ENCODE measurements at places on chromosomes 7 and 10. TPM values are rescaled to one million over a fixed set of nuclear protein-coding genes. Genes with fewer than 3 reads are reported as not detected.

PVRIG gene
- not detected for total RNA-seq

C10orf95 gene
- total RNA-seq: not detected

WNT8B gene
- not detected for total RNA-seq

FAM180A gene
- total RNA-seq: 2.6 TPM

TYW1B gene
- 4.4 TPM for total RNA-seq

SLF2 gene
- 99.4 TPM for total RNA-seq

SRRT gene
- total RNA-seq: 55.7 TPM

PNLIPRP2 gene
- not detected for total RNA-seq

ITPRID1 gene
- total RNA-seq: not detected

DNA sequence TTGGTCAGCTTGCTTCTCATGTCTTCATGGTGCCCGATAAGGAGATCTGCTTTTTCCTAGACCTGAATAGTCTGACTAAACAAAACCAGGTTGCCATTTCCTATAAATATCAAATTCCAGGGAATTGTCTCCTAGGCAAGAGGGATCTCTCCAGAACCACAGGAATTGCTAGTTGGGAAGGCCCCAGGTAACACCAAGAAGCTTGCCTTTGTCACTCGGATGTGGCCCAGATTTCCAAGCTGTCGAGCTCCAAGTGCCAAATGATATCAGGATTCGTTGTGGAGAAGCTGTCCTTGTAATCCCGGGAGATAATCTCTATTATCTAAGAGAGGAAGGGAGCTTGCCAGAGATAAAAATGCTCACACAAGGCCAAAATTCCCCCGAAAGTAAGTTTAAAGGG lies 1288.5 kb upstream of the AUTS2 start:
- no peak for DNase-seq

- DNase-seq: no peak
These were observed 42.4 kb upstream of the AGBL3 start for GRCh38 chr7:134943785-134944400.

DNA sequence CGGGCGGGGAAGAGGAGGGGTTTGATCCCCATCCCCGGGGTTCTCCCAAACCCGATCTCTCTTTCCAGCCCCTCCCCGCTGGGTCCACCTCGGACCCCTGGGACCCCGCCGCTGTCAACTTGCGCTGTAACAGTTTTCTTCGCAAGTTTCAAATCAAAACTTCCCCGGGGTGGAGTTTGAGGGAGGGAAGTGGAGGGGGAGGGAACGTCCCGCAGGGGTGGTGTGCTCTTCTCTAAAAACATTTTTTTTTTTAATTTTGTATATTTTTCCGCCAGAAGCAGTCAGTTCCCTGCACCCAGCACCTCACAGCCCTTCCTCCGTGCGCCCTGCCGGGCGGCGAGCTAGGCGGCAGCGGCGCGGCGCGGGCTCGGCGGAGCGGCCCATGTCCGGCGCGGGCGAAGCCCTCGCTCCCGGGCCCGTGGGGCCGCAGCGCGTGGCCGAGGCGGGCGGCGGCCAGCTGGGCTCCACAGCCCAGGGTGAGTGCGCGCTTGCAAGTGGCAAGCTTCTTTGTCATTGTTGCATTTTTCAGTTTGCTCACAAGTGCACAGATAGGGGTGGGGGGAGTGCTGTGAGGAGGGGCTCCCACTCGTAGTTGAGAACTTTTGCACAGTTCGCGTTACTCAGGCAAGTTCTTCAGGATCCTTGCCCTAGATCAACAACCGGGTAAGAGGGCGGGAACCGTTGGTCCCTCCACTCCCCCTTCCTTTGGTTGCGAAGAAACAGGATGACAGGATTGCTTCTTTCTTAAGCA lies 933 bp downstream of the MDFIC start:
- peak; percentile 75 for DNase-seq

- DNase-seq: no peak
These were observed 22.6 kb downstream of the KIF11 start for GRCh38 chr10:92615515-92615914.

DNA sequence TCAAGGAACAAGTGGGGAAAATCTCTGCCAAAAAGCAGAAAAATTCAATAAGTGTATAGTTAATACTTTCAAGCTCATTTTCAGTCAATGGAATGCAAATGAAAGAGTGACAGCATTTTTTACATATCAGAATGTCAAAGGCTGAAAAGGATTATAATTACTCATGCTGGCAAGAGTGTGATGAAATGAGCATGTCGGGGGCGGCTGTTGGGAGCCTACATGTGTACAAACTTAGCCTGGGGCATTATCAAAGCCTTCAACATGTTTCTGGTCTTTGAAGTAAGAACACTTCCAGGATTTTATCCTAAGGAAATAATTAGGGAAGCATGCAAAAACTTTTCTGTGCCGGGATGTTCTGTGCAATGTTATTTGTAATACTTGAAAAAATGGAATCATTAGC lies 221.7 kb upstream of the LYZL1 start:
- no peak for DNase-seq

- DNase-seq: no peak
These were observed 427.1 kb downstream of the TNS3 start for GRCh38 chr7:47154791-47155190.

- DNase-seq: no peak
These were observed 50.3 kb downstream of the ERLIN1 start for GRCh38 chr10:100135486-100135885.

DNA sequence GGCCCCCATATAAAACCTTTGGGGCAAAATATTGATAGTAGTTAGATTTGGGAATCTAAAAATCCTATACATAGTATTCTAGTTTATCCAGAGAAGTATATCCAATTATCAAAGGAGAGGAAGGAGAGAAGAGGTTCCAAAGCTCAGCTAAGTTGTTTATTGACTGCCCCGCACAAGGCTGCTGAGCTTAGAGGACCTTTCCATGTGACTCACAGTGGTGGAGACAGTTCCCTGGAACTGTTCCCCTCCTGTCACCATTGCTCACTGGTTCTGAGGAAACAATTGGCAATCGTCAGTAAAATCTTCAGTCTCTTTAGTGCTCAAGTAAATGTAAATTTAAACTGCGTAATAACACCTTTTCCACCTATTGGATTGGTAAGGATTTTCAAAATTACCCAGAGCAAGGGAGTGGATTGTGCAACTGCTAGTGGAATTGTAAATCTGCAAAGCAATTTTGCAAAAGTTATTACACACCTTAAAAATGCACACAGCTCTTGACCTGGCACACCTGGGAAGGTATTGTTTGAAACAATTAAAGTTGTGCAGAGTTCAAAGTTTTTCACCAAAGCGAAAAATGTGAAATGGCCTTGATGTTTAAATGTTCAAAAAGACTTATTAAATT lies 63.1 kb downstream of the EEPD1 start:
- no peak for DNase-seq

GRCh38 chr10:29731760-29732159 lies 97.0 kb upstream of the SVIL start:
- no peak for DNase-seq

GRCh38 chr10:63553031-63553430 lies 31.8 kb downstream of the REEP3 start:
- DNase-seq: peak; percentile 79

DNA sequence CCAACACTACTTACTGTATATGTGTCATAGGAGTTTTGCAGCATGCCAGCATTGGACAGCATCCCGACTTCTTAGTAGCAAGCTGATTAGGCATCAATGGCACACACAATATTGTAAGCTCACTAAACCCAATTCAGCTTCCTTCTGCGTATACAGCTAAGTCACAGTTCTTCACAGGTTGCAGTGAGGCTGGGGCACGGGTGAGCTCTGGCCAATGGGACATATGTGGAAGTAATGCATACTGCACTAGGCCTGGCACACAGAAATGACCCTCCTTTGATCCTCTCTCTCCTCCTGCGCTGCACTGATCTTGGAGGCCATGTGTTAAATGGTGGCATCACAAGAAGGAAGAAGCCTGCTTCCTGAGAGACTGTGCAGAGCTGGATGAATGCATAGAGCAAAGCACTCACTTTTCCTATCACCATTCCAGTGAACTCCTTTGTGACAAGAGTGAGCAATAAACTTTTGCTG lies 11.9 kb downstream of the RAB11FIP2 start:
- DNase-seq: no peak

DNA sequence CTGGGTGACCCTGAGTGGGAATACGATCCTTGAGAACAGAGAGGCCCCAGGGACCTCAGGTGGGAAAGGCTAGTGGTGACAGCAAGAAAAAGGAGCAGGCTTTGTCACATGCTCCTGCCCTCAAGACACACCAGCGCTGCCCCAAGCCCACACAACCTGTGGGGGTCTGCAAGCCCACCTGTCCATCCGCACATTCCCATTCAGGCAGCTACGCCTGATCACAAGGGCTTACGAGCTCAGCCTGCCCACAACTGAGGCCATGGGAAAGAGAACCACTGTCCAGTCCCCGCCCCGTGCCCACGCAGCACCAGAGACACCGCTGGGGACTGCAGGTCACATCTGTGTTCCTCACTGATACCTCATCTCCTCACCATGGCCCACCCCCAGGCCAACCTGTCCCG lies 26.7 kb downstream of the EBF3 start:
- DNase-seq: no peak

GRCh38 chr7:22444181-22444971 lies 55.6 kb downstream of the STEAP1B start:
- DNase-seq: peak; percentile 65

DNA sequence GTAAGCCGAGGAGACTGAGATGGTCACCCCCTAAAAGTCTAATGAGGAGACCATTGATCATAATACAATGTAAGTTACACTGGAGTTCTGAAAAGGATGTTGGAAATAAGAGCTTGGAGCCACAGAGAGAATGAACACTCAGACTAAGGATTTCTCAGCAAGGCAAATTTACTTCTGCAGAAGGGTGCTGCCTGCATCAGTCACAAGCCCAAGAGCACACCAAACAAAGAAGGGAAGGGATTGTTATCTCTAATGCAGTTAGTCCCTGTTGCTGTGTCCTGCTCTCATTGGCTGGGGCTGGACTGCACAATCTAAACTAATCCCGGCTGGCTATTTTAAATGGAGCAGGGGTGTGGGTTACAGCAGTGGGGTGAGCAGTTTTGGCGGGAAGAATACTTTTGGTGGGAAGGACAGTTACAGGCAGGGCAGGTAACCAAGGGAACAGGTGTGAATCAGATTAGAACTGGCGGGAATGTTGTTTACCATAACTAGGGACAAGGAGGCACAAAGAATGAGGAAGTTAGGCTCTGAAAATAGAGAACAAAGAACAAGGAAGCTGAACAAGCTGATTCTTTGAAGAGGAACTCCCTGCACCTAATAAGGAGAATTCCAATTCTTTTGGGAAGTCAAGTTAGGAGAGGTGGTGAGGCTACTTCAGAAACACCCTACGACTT lies 30.3 kb upstream of the TRIM24 start:
- DNase-seq: no peak

DNA sequence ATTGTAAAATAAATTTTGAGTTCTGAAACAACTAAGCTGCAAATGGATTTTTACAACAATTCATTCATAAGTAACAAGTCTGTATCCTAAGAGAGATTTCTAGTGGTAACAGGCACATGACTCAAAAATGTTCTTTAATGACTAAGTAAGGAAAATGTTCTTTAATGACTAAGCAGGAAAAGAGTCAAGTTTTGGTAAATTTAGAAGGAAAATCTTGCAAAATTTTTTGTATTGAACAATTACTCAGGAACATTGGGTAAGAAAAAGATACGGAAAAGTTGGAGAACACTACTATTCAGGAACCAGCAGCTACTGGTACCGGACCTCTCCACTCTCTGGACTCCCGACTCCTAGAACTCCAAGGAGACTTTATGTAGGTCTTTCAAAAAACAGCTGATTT lies 33.5 kb downstream of the HYCC1 start:
- DNase-seq: peak; percentile 53

DNA sequence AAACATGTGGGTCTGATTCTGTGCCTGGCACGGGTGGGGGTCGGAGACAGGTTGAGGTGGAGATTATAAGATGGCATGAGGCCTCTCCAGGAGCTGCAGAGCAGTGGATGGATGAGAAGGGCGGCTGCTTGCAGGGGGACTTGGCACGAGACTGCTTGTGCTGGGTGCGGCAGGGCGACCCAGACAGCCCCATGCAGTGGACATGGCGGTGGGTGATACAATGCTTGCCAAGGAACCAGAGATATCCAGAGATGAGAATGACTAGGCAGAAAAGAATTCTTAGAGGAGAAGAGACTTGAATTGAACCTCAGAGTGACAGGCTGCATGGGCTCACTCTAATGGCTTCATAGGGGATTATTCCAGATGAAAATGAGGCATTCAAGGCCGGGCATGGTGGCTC lies 145.4 kb downstream of the NEURL1 start:
- peak; percentile 23 for DNase-seq

All from myocyte (in vitro differentiated cells).